Common myeloid progenitor, CD34-positive (primary cell): ENCODE measurements at places on chromosomes 2 and 18.
A peak's percentile ranks its signal among the peaks of the same experiment; 100 is the strongest.

GRCh38 chr2:127504552-127505430 lies 21.5 kb downstream of the IWS1 start:
- no peak overlapping the region for H3K27ac ChIP-seq
- DNase-seq: no peak
- peaks cover 5% of the 10 kb centered on the region for H3K4me1 ChIP-seq
- H3K36me3 ChIP-seq: peaks cover 55% of the 10 kb centered on the region

DNA sequence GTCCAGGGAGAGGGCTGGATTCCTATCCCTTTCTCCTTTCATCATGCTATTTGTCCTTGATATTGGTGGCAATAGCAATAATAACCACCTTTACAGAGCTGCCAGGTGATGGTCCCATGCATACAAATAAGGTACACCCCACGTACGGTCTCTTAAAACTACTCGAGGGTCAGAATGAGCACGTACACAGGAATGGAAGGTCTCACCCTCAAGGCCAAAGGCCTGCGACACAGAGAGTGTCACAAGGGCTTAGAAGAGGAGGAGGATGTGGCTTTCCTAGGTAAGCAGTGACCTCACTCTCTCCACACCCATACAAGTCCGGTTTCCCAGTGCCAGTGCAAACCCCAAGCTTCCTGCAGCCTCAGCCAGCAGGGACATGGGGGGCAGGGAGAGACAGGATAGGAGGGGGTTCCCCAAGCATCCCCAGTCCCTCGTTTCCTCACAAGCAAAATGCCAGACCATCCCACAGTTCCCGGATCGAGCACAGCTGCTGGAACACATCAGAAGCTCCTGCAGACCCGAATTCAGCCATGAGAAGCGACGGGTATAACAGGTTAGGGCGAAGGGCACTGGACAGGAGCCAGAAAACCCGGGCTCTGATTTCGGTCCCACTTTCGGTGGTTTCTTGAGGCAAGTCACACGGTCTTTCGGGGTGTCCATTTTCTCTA lies 49.2 kb downstream of the PLB1 start:
- H3K36me3 ChIP-seq: no peaks in the 10 kb centered on the region
- H3K27me3 ChIP-seq: no peaks in the 10 kb centered on the region
- H3K4me3 ChIP-seq: no peak overlapping the region

DNA sequence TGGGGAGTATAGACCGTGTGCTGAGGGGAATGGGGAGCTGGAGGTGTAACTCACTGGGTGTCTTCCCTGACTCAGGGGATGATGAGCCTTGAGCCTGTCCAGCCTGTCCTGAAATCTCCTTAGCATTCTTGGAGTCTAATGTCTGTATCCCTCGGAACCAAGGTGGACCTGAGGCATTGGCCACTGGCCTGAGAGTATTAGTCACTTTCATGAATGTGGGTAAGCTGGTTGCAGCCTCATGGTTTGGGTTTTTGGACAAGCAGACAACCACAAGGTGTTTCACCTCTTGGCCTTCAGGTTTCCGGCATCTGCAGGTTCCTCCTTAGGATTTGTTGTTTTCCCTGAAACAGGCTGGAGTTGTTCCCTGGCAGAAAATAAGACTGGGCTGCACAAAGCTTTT lies 63.2 kb downstream of the PRKCE start:
- no peak for DNase-seq
- H3K4me1 ChIP-seq: no peaks in the 10 kb centered on the region

DNA sequence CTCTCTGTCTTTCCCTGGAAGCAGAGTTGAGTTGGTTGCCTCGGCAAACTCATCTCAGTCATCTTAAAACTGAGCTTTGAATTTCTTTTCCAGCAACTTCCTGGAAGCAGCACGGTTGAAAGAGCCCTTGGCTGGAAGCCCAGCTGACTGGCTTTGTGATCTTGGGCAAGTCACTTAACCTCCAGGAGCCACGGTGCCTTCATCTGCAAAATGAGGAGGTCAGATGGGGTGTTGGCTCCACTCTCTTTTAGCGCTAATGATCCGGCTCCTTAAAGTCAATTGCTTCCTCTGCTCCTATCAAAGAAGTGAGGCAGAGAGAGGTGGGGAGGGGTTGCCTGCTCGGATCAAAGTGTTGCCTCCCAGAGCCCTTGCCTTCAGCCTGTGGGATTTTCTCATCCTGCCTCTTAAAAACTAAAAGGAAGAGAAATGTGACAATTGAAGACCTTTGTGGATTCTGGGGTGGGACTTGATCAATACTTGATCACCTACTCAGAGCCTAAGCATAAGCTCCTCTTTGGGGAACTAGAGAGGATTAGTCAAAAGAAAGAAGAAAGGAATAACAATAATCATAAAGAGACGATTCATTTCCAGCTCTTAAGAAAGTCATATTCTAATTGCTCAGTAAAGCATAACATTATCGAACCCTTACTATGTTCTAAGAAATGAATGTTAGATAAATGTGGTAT lies 86.6 kb downstream of the MYCN start:
- H3K4me3 ChIP-seq: no peak overlapping the region
- no peaks in the 10 kb centered on the region for H3K36me3 ChIP-seq
- DNase-seq: no peak
- H3K4me1 ChIP-seq: no peaks in the 10 kb centered on the region

DNA sequence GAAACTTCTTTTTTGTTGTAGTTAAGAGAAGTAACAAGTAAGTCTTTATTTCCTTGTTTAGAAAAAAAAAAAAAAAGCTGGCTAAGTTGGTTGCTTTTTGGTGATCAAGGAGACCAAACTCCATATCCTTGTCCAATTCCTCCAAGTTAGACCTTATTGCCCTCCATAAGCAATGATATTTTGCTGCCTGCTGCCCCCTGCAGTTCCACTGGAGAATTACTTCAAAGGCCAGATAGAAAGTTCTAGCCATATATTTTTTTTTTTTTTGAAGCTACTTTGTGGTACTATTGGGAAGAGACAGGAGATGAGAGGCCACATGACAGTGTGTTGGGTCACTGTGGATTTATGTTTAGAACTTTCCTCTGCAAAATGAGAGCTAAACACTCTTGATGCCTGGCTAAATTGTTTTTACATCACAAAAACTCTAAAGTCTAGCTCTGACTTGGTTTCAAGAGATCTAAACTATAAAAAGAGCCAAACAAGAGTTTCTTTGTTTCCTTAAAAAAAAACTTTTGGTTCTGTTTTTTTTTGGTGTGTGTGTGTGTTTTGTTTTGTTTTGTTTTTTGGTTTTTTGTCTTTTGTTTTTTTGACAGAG lies 80.7 kb upstream of the RASGRP3 start:
- DNase-seq: peak; percentile 66
- no peaks in the 10 kb centered on the region for H3K27me3 ChIP-seq
- H3K4me3 ChIP-seq: no peak overlapping the region
- H3K27ac ChIP-seq: no peak overlapping the region
- H3K4me1 ChIP-seq: no peaks in the 10 kb centered on the region
